K562 (cell line): ENCODE measurements at places on chromosomes 2 and 18. TPM values are rescaled to one million over a fixed set of nuclear protein-coding genes. Genes with fewer than 3 reads are reported as not detected.

DNA sequence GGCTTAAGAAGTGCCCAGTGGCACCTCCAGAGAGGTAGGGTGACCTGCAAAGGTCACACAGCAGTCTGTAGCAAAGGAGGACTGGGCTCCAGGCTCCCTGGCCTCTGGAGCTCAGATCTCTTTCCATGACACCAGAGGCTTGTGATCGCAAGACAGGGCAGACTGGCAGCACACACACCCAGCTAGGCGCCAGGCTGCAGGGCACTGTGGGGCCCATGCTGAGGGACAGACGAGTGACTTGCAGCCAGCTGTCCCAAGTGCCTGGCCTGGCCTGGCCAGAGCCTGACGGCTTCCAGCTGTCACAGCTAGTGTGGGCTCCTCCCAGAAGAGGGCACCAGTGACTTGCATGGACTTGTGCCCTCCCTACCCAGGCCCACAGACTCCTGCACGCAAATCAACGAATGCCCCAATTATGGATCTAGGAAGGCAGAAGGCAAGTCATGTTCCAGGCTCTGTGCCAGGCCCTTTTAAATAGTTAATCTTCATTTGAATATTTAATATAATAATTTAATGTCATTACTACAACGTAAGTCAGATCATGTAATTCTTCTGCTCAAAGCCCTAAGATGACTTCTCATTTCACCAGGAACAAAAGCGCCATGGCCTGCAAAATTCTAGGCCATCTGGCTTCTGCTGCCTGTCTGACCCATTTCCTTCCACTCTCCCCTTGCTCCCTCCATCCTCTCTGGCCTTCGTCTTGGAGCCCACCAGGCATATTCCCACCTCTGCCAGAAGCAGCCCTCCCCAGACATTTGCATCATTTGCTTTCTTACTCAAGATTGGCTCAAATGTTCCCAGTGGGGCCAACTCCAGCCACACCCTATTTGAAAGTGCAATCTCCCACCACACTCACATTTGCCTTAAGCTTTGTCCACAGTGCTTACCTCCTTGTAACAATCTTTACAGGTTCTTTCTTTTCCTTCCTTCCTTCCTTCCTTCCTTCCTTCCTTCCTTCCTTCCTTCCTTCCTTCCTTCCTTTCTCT is 3.7 kb upstream of the SPEG start:
- DNase-seq: no peak

DNA sequence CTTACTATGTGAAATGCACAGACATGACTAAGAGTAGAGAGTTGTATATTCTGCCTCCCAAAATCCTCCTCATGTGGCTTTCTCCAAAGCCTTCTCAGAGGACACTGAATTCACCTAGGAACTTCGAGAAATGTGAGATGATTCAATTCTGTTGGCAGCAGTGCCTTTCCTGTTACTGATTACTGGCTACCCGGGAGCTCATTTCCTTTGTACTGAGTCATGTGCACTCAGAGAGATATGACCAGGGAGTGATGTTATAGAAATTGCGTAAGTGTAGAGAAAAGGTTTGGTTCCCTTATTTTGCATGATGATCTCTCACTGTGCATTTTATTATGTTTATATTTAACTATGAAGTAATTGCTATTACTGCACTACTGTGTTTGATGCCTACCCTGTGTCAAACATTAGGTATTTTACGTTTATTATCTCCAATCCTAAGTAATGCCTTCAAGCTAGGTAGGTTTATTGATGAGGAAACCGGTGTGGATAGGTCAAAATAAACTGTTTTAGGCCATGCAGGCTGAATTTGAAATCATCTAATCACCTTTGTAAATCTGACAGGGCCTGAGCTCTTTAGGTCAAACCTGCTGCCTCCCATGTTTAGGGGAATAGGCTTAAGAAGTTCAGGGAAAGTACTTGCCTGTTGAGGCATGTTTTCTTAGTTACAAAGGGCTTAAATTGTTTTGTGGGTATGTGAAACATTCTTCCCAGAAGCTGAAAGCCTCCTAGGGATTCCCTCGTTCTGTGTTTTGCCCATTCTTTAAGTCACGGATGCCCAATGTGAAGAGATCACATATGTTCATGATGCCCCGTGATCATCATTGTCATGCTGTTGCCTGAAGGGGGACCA is 86.8 kb downstream of the FMNL2 start:
- peak; percentile 24 for DNase-seq

DNA sequence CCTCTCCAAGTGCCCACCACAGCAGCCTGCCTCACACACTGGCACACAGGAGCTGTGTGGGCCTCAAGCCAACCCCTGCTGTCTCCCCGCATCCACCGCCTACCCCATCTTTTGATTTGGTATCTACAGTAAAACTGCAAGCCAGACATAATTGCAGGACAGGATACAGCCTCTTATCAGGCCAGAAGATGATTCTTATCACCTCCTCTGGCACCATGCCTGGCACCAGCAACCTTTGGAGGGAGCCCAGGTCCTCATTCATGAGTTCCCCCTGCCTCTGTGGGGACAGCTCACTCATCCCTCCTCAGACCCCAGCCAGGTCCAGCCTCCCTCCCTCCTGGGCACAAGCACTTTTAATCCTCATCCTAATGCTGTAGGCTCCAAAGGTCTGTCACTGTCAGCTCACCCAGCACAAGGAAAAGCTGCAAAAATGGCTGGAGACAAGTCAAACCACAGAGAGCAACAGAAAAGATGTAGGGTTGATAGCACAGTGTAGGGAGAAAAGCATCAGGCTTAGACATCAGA is 9.7 kb downstream of the RAB11FIP5 start:
- DNase-seq: no peak

DNA sequence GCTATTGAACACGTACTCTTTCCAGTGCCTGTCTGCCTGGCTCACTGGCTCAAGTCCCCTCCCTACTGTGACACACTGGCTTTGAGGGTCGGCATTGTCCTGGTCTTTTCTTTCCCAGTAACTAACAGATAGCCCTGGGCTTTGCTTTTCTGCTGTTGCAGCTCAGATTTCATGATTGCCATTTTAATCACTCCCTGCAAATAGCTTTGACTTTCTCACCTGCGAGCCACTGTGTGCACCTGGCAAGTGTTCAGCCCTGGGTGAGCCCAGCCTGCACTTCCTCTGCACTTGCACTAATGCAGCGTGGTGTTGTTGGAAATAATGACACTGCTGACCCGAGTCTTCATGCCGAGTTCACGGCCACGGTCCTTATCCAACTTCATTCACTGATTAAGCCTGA is 52.9 kb downstream of the DCDC2C start:
- DNase-seq: no peak

DNA sequence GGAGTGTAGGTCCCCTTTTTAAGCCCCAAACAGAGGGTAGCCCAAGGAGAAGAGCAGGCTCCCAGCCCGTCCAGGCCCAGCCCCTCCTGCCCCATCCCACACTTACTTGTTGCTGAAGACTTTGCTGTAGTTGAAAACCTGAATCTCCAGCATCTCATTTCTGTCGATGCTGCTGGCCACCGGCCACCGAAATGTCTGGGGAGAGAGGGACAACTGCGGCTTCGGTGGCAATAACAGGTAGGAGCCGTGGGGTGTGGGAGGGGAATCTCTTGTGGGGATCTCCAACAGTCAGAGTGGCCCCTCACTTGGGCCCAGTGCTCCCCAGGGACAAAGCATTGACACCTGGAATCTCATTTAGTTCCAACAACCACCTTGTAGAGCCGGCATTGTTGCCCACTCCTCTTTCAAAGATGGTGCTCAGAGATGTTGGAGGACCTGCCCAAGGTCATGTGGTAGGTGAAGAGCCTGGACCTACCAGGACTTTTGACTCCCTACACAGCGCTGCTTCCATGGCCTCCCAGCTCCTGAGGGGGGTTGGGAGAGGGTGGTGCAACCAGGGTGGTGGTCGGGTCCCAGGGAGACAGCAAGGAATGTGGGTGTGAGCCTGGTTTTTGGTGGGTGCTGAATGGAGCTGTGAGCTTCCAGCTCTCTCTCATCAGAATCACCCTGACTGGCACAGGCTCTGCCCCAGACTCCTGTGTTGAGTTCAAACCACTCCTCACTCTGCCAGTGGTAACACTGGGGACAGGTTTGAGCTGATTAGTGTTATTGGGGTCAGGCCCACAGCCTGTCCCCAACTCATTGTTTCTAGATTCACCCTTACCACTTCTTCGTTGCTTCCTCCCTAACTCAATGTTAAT is 50.0 kb upstream of the OTOF start:
- DNase-seq: no peak

- DNase-seq: no peak
Measured at GRCh38 chr2:49416252-49416651, 261.9 kb upstream of the FSHR start.

- no peak for DNase-seq
Measured at GRCh38 chr2:157508676-157509075, 64.8 kb upstream of the CYTIP start.

GRCh38 chr2:188720811-188721605 is 253.2 kb upstream of the COL3A1 start:
- no peak for DNase-seq

- no peak for DNase-seq
Measured at GRCh38 chr2:238895891-238896600, 48.2 kb downstream of the TWIST2 start.

- DNase-seq: no peak
Measured at GRCh38 chr2:142031656-142032055, 99.2 kb downstream of the LRP1B start.

DNA sequence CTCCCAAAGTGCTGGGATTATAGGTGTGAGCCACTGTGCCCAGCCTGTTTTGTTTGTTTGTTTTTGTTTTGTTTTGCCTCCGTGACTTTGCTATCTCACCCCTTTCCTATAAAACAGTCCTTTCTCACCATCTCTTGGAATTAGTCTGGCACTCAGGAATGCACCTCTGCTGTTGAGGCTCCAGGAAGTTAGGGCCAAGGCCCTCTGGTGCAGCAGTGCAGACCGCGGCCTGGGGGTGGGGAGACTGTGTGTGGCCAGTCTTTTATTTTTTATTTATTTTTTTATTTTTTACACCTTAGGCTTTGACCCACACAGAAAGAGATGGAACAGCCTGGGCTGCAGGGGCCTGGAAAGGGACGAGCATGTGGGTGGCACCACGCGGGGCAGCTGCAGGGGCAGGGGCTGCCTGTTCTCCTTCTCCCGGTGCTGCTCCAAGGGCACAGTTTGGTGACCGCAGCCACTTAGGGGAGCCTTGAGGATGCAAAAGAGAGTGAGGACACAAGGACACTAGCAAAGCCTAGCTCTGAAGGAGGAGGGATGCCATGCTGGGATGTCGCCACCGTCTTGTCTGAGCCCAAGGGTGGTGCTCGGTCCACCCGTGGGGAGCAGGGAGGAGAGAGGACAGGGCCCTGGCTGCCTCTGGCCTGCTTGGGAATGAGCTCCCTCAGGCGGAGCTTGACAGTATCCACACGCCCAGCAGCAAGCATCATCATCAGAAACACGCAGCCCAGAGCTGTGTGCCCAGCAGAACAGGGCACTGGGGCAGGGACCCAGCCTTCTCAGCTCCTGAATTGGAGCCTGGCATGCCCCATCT is 19.4 kb upstream of the ALPI start:
- DNase-seq: no peak

- no peak for DNase-seq
Measured at GRCh38 chr2:48089644-48090043, 183.3 kb upstream of the FBXO11 start.

GRCh38 chr18:78772360-78773302 is 207.0 kb upstream of the SALL3 start:
- no peak for DNase-seq

DNA sequence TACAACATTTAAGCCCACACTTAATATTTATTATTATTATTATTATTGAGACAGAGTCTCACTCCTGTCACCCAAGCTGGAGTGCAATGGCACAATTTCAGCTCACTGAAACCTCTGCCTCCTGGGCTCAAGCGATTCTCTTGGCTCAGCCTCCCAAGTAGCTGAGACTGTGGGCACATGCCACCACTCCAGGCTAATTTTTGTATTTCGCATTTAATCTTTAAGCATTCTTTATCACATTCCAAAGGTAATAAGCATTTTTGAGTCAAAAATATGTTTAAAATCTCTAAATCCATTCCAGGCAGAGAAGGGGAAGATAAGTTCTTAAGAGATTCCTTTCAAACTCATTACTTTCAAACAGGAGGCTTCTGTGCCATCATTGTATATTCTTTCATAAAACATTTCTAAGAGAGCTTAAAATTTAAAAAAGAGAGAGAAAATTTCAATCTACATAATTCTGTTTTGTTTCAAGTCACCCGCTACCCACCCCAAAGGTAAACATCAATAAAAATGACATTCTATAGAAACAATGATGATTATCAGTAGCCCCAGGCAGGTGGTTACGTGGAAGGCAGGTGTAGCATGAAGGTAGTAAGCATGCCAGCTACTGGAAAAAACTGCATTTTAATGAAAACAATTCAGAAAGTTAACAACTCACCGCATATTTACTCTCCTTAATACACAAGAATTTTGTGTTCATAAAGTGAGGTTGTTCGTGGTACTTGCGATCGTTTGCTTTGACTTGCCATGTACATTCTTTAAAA is 84.4 kb upstream of the NARS1 start:
- no peak for DNase-seq

DNA sequence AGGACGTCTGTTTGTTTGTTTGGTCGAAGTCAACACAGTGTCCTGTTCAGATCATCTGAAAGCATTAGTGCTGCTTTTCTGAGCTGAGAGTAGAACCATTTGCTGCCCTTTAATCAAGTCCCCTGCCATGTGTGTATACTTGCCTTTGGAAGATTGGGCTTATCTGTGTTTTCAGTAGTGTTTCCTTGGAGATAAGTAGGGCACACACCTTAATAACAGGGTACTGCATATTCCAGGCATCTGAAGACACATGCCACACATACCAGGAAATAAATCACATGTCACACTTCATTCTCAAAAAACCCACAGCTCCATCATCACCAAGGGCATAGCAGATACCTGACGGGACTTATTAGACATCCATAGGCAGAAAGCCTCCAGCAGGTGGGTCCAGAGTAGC is 157.4 kb downstream of the SOX11 start:
- DNase-seq: no peak

DNA sequence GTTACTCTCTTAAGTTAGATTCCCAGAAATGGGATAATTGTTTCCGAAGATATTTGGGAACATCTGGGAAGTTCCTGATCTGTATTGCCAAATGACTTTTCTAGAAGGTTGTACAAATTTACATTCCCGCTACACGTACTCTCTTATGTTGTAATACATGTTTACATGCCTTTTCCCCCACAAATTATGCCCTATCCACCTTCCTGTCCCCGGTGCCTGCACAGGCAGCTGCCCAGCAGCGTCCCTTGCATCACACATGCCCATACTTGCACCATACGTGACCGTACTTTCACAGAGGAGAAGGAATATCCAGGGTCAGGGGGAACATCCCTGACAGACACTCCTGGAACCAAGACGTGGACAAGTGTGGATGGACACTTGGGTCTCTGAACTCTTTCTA is 24.2 kb upstream of the KLF11 start:
- no peak for DNase-seq

GRCh38 chr2:108235577-108235976 is 4.2 kb upstream of the SULT1C3 start:
- DNase-seq: no peak

- no peak for DNase-seq
Measured at GRCh38 chr2:230921806-230922595, 3.0 kb downstream of the GPR55 start.

The DCDC2C gene
- not detected in 2 replicates for total RNA-seq

The KLHL14 gene
- total RNA-seq: not detected in 2 replicates

The CLK1 gene
- total RNA-seq: 29.7 and 29.9 TPM in 2 replicates

The BMP10 gene
- total RNA-seq: 0.89 and 0.91 TPM in 2 replicates

The NMUR1 gene
- 0.27 and 0.34 TPM in 2 replicates for total RNA-seq

The ERFE gene
- 6.5 and 6.7 TPM in 2 replicates for total RNA-seq

The ZC3H6 gene
- 1.9 and 2.6 TPM in 2 replicates for total RNA-seq

The LIPG gene
- total RNA-seq: 1.8 and 2.3 TPM in 2 replicates
